ENCODE measurements at places on chromosomes 12 and 14.
A peak's percentile ranks its signal among the peaks of the same experiment; 100 is the strongest.

DNA sequence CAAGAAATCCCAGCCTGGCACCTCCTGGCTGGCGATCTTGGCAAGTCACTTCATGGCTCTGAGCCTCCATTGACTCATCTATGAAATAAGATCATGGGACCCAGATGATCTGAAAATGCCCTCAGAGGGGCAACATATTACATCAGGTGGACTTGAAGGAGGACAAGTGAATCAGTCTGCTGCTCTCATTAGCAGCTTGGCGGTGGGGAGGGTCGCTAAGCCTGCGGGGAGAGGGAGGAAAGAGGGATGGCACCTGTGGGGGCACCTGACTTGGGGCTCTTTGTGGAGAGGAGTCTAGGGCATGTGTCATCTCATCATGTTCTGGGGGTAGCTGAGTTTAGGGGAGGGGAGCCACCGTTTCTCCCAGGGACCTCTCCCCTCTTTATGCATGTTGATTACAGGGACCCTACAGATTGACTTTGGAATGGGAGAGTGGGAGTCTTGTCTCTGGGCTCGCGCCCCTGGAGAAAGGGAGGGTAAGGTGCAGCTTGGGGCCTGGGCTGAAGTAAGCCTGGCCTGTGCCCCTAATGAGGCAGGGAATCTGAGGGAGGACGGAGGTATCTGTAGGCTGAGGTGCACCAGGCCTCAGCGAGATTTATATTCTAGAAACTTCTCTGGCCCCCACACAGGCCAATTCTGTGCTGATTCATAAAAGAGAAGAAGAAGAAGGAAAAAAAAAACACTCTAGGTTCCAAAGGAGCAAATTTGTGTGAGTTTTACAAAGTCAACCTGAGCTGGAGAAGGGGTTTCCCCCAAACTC is 29.3 kb upstream of the BATF start:
- no peak for DNase-seq

DNA sequence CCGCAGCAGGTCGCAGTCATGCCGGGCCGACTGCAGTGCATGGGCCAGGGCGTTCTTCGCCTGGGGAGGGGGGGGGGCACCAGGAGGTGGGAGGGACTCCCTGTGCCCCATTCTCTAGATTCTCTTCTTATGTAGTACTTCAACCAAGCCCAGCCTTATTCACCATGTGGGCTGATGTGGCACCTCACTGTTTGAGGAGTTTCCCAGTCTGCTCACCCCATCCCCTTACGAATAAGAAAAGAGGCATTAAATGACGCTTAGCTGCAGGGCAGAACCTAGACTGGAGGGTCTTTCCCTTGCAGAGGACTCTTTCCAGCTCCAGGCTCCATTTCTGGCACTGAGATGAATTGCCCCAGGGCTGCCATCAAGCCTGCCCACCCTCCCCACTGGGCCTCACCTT is 12.2 kb downstream of the CMTM5 start:
- no peak for DNase-seq

GRCh38 chr14:88045705-88046104 is 40.8 kb downstream of the GPR65 start:
- peak; percentile 95 for DNase-seq

DNA sequence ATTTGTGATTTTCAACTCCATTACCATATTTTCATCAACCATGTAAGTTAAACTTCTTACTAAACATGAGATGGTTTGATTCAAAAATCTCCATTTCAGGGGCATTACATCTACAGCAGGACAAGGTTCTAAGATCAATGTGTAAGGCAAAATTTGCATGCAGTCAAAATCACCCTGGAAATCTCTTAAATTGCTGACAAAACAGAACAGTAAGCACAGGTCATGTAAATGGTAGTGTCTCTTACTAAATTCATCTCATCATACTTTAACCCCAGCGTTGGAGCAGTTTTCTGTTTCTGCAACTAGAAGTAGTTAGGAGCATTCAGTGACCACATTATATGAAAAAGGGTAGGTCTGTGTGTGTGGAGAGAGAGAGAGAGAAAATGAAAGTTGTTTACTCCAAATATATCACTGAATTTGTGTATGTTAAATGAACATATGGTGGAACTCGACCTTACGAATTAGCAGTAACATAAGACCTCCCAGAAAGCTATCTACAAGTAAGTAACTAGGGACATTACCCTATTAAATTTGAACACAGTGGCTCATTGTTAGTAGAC is 227.5 kb downstream of the SSPN start:
- DNase-seq: no peak

DNA sequence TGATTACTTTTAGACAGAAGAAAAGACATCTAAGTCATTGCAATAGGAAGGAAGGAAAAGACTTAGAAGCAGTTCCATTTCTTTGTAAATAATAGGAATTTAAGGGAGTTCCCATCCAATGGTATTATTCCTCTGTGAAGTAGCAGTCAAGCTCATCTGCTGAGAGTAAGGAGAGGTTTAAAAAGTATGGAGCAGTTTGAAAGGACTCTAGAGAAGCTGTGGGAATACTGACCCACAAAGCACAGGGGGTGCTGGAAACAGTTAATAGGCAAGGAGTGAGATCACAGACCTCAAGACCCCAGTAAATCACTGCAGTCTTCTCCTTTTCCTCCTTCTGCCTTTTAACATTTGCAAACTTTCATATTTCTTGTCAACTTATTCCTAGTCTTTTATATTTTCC is 428.5 kb downstream of the ADAMTS20 start:
- no peak for DNase-seq

DNA sequence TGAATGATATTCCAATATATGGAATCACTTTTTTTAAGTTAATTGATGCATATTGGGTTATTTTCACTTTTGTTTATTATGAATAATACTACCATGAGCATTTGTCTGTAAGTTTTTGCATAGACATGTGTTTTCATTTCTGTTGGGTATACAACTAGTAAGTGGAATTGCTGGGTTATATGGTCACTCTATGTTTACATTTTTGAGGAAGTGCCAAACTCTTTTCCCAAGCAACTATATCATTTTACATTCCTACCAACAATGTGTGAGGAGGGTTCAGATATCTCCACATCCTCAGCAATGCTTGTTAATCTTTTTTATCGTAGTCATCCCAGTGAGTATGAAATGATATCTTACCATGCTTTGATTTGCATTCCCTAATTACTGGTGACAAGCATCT is 64.0 kb downstream of the MON2 start:
- DNase-seq: no peak

DNA sequence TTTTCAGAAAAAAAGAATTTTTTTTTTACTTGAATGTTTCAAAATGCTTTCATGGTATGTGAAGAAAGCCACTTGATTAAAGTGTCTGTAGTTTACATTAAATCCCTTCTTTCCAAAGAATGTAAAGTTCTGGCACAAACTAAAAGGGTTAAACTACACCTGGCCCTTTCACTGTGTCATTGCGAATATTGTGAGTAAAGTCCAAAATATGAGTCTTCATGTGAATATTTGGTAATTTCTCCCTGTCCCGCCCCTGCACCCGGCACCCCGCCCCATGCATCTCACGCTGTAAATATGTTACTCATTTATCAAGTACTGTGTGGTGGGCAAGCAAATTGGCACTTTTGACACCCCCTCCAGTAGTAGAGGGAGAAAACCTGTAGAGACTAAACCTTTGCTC is 274.7 kb downstream of the TTC6 start:
- DNase-seq: no peak

DNA sequence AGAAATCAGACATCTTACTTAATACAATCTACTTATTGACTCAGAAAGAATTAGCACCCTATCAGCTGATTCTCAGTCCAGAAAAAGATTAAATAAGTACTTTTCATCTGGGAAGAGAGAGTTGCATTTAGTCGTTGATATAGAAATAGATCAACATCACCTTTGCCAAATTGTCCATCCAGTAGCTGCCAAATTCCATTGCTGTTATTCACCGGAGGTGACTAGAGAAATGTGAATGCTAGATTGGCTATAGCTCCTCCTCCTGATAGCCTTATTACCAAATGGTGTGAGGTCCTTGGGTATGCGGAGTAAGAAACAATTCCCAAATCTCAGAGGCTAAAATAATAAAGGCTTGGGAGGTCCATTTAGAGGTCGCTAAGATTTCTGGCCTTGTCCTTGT is 723.3 kb upstream of the FLRT2 start:
- no peak for DNase-seq

- peak; percentile 8 for DNase-seq
Measured at GRCh38 chr14:73623504-73624054, 11.3 kb downstream of the ACOT6 start.

GRCh38 chr14:69475194-69475818 is 9.2 kb upstream of the PLEKHD1 start:
- DNase-seq: peak; percentile 38

DNA sequence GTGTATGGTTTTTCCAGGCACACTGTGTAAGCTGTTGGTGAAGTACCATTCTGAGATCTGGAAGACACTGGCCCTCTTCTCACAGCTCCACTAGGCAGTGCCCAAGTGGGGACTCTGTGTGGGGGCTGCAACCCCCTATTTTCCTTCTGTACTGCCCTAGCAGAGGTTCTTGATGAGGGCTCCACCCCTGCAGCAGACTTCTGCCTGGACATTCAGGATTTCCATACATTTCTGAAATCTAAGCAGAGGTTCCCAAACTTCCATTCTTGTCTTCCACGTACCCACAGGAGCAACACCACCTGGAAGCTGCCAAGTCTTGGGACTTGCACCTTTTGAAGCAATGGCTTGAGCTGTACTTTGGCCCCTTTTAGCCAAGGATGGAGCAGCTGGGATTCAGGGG is 85.2 kb upstream of the PRMT8 start:
- DNase-seq: no peak

- no peak for DNase-seq
Measured at GRCh38 chr14:65106316-65106715, 4.0 kb upstream of the MAX start.

- DNase-seq: no peak
Measured at GRCh38 chr12:3759878-3760277, 7.0 kb upstream of the CRACR2A start.

- DNase-seq: no peak
Measured at GRCh38 chr14:30045720-30046119, 118.1 kb upstream of the PRKD1 start.

- DNase-seq: peak; percentile 28
Measured at GRCh38 chr12:75505706-75506312, 5.6 kb downstream of the KRR1 start.

DNA sequence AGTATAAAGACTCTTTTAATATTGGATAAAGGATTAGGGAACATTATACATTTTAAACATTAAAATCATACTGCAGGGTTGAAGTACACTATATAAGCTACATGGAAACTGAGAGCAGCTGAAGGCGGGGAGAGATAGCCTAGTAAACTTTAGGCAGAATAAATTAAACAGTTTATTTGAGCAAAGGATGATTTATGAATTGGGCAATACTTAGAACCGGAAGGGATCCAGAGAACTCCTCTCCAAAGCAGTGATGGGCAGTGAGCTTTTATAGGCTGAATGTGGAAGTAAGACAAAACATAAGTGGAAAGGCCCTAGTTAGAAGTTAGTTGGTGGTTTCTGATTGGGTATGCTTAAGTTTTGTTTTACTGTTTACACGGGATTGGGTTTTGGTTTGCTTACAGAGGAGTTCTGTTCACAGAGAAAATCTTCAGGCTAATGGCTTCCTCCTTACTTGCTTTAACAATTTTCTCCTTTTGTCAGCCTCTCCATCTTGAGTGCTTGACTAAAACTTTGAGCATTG is 18.9 kb downstream of the LEMD3 start:
- DNase-seq: peak; percentile 41

- peak; percentile 41 for DNase-seq
Measured at GRCh38 chr12:55983232-55983842, 9.5 kb downstream of the RAB5B start.

GRCh38 chr12:52582486-52582885 is 8.8 kb upstream of the KRT74 start:
- DNase-seq: no peak

GRCh38 chr12:123231931-123232330 is 1.0 kb downstream of the MPHOSPH9 start:
- no peak for DNase-seq

DNA sequence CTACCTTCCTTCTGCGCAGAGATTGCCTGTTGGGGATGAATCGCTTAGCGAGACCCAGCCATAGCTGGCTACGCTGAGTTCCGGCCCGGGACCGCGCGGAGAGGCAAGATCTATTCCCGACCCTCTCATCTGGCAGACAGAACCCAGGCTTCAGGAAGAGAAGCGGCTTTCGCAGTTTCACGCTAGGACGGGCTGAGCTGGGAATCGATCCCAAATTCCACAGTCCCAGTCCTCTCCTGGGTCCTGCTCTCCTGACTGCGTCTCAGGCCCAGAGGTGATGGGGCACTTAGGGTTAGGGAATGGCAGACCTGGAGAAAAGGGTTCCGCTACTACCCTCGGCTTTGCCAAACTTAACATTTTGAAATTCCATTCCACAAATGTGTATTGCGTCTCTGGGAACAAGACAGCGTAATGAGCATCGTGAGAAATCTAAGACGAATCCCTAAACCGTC is 2.8 kb downstream of the PTPN21 start:
- no peak for DNase-seq

Measured in inflammatory macrophage treated with lipopolysaccharide for 4 hours (primary cell).